ENCODE measurements at places on chromosomes 1 and 21.

DNA sequence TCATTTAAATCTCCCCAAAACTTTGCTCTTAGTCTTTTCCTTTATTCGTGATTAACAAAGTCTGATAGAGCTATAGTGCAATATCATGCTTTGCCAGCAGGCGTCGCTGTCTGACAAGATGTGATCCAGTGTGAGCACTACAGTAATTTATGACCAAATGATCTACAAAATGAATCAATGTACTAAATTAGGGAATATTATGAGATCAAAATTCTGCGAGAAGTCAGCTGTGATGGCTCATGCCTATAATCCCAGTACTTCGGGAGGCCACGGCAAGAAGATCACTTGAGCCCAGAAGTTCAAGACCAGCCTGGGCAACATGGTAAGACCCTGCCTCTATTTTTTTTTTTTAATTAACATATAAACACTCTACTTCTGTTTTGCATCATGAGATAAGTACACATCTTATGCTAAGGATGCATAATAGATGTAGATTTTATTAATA is 3.6 kb upstream of the SPSB1 start:
- DNase-seq, result peak; percentile 97

DNA sequence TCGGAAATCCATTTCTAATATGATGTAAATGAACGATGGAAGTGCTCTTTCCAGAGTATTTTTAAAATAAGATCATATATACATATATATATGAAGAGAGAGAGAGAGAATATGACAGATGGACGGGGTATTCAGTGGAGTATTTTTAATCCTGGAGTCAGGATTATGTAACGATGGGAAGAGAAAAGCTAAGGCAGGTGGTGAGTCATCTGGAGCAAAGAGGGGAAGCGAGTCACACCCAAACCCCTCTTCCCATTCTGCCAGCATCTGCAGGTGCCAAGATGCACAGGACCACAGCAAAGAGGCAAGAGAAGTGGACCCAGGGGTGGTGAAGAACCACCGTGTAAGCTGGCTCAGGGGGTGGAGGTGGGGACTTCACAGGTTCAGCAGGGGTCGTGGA is 102.7 kb upstream of the GRIK3 start:
- DNase-seq, result no peak

DNA sequence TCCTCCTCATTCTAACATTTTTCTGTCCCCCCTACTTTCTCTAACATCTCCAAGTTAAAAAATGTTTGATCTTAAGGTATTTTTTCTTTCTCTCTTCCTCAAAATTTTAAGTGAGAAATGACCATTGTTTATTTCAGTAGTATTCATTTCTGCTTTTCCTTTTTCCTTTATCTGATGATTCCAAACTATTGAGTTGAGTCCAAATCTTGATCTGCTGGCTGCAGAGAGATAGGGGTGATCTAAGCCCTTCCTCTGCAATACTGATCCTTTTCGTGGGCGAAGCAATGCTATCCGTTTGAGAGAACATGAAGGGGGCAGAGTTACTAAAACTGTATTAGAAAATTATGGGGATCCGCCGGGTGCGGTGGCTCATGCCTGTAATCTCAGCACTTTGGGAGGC is 516 bp upstream of the NMNAT2 start:
- no peak for DNase-seq

- no peak for DNase-seq
These were observed 4.6 kb upstream of the NKAIN1 start for GRCh38 chr1:31244326-31244725.

GRCh38 chr1:198465201-198466144 is 75.0 kb downstream of the ATP6V1G3 start:
- DNase-seq, result no peak

DNA sequence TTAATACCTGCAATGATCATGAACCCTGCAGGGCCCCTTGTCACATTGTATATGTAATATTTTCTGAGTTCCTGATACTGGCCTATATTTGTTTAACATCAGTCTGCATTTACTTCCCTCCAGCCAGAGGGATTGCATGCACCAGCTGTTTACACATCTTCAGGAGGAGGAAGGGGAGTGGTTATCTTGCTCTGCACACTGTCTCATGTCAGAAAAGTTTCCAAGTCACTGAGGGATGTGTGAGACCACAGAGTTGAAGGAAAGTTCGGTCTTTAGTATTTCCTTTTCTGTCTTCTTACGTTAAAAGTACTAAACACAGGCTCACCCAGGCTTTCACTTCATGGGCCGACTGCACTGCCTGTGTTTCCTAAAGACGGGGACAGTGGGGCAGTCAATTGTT is 574.1 kb downstream of the LMO4 start:
- no peak for DNase-seq

- DNase-seq, result no peak
These were observed 118.7 kb upstream of the ZBTB40 start for GRCh38 chr1:22332795-22333499.

DNA sequence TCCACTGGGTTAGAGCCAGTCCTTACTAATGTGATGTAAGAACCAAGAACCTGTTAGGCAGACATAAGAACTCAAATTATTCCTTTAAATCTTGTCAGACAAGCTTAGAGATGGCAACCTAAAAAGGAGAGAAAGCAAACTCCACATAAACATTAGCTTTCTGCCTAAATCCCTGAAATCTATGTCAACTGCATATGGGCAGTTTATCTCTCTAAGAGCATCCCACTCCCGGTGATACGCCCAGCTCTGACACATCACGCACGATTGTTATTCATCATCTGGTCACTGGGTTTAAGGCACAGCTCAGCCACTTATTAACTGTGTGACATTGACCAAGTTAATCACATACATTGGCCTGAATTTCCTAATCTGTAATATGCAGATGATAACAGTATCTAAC is 323.7 kb downstream of the HHIPL2 start:
- DNase-seq, result no peak

DNA sequence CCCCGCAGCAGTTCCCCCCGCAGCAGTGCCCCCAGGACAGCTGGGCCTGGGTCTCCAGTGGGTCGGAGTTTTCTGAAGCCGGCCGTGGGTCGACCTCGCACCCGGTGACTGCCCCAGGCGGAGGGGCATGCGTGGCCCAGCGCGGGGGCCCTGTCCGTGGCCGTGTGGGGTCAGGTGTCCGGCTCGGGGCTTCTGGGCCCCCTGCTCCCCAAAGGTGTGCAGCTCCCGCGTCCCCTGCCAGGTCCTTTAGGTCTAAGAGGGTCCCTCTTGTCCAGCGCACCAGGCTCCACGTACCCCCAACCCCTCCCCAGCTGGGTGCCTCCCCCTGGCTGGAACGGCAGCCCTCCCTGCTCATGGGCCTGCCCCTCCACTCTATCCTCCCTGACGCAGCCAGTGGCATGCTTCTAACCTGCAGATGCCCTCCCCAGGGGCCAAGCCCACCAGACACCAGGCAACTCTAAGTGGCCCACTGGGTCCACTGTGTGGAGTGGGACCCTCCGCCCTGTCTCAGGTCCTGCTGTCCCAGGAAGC is 5.9 kb upstream of the HES4 start:
- DNase-seq, result no peak

All from stimulated activated CD8-positive, alpha-beta memory T cell treated with anti-CD3 and anti-CD28 coated beads, Interleukin-4, amount 100 ng/mL, for 48 hours (primary cell).